ENCODE measurements at places on chromosomes 5 and 9.

DNA sequence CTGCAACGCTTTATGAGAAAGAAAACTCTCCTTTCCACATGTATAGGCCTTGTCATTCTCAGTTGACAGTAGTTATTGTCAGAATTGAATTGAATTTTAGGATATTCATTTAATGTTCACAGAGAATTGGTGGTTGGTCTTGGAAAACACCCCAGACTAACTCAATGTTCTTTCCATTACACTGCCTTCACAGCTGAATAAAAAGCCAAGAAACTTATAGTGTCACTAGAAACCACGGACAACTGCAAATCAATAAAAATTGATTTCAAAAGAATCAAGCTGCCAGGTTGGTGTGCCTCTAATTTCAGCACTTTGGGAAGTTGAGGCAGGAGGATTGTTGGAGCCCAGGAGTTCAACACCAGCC lies 38.9 kb upstream of the IQGAP2 start:
- peak; percentile 22 for DNase-seq

GRCh38 chr9:2837915-2838314 lies 6.0 kb downstream of the PUM3 start:
- DNase-seq = no peak

- no peak for DNase-seq
Measured at GRCh38 chr5:120509053-120509452, 45.0 kb downstream of the PRR16 start.

- no peak for DNase-seq
Measured at GRCh38 chr5:98721231-98721928, 52.1 kb upstream of the RGMB start.

DNA sequence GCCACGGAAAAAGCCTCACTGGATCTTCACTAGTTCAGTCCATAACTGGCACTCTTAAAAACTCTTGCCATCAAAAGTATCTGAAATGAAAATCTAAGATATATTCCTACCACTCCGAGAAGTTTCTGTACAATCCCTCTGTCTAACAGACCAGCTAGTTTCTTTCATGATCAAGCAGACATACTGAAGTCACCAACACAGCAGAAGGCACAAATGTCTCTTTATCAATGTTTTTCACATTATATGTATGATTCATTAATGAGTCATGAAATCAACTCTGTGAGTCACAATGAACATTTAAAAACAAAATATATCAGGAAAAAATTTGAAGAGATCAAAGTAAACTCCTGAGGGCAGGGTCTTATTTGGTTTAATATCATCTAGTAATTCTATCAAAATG lies 50.8 kb downstream of the F2R start:
- no peak for DNase-seq

DNA sequence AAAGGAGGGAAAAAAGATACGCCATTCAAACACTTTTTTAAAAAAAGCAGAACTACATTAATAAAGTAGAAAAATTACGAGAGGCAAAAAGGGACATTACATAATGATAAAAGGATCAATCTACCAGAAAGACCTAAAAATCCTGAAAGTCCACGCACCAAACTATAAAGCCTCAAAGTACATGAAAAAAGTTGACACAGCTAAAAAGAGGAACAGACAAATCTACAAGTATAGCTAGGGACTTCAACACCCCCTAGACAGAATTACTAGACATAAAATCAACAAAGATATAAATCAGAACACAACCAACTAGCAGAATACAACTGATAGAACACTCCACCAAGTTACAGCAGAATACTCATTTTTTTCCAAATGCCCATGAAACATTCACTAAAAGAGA lies 11.1 kb downstream of the CAMSAP1 start:
- DNase-seq = no peak

GRCh38 chr5:94021246-94021645 lies 279.8 kb upstream of the POU5F2 start:
- DNase-seq = no peak

GRCh38 chr9:105816981-105817380 lies 122.6 kb downstream of the TMEM38B start:
- no peak for DNase-seq

GRCh38 chr5:15191012-15191411 lies 309.0 kb upstream of the FBXL7 start:
- no peak for DNase-seq

- DNase-seq = no peak
Measured at GRCh38 chr5:172868436-172868923, 34.4 kb downstream of the ERGIC1 start.

DNA sequence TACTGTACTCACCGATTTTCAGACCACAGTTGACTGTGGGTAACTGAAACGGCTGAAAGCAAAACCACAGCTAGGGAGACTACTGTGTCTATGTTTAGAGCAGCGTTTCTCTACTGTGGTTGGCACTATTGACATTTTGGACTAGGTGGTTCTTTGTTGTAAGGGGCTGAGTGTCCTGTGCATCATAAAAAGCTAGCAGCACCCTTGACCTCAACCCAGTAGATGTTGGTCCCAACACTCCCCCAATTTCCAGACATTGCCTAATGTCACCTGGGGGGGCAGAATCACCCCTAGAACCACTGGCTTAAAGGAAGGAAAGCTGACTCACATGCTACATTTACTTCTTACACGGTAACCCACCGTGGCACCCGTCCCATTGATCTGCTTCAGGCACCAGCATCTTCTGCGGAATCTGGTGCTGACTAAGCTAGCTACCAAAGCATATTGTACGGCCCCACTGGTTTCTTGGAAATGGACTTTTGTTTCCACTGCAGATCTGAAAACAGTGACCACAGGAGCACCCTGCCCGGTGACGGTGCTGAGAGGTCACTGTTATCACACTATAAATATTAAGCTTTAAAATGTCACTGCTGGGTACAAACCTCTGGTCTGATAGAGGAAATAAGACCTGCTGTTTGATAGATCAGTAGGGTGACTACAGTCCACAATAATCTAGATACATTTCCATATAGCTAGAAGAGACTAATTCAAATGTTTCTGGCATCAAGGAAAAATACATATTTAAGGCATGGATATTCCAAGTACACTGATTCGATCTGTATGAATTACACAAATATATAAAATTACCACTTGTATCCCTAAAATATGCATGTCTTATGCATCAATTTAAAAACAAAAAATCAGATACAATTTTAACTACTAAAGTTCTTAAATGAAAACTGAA lies 151.4 kb downstream of the HSD17B3 start:
- no peak for DNase-seq

GRCh38 chr5:181099602-181100086 lies 31.3 kb downstream of the OR2V1 start:
- no peak for DNase-seq

DNA sequence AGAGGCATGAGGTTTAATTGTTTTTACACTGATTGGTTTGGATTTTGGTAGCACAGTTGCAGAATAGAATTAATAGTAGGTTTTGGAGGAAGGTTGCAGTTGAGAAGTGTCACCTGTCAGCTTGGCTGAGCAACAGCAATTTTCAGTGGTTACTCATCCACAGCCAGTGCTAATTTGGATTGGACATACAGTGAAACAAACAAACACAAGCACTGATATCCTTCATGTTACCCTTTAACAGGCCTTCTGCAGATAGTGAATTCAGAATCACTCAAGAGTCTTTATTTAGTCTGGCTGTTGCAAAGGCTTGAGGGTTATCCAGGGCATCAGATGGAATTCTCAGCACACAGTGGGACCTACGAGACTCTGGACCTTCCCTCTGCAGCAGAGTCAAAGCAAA lies 31.8 kb upstream of the POU4F3 start:
- no peak for DNase-seq

- no peak for DNase-seq
Measured at GRCh38 chr5:67537439-67538148, 341.0 kb upstream of the CD180 start.

DNA sequence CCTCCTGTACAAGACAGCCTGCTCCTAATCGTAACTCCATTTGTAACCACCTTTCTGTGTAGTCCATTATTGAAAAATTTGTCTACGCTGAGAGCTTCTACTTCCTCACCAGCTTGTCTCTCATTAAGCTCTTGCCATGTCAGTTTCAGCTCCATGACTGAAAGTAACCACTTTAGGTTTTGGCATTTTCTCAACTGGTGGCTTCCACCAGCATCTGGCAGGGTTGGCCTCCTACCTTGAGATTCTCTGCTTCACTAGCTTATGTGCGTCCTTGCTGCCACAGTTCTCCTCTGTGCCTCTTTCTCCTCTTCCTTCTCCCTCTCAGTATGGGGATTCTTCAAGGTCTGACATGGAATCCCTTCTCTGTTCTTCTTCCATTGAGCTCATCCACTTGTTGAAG lies 31.8 kb downstream of the F2RL2 start:
- no peak for DNase-seq

GRCh38 chr5:133387621-133388020 lies 224.7 kb downstream of the FSTL4 start:
- DNase-seq = no peak
